CD4-positive, alpha-beta T cell treated with Interleukin-6 at 100 ng/mL for 8 hours (primary cell): ENCODE measurements at places on chromosomes 7 and 10.

GRCh38 chr10:119331061-119331460 is 123.7 kb downstream of the GRK5 start:
- DNase-seq = no peak

DNA sequence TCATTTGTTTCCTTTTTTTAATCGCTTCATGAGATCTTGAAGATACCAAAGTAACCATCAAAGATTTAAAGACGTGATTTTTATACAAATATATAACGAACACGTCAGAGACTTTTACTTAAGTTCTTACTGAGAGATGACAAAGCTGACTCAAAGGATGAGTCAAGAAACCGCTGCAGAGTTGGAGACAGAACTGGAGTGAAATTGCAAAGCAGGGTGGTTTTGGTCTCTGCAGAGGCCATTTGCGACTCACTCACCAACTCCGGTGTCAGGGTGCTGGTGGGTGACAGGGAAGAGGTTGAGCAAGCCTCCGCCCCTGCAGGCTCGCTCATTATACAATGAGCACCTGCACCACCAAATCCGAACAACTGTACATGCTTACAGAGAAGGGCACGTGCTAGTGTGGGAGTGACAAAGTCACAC is 75.2 kb downstream of the DNAJB6 start:
- peak; percentile 38 for DNase-seq

GRCh38 chr7:102849079-102849478 is 63.7 kb upstream of the LRRC17 start:
- DNase-seq = no peak

GRCh38 chr10:118771976-118772375 is 17.2 kb upstream of the CACUL1 start:
- no peak for DNase-seq

DNA sequence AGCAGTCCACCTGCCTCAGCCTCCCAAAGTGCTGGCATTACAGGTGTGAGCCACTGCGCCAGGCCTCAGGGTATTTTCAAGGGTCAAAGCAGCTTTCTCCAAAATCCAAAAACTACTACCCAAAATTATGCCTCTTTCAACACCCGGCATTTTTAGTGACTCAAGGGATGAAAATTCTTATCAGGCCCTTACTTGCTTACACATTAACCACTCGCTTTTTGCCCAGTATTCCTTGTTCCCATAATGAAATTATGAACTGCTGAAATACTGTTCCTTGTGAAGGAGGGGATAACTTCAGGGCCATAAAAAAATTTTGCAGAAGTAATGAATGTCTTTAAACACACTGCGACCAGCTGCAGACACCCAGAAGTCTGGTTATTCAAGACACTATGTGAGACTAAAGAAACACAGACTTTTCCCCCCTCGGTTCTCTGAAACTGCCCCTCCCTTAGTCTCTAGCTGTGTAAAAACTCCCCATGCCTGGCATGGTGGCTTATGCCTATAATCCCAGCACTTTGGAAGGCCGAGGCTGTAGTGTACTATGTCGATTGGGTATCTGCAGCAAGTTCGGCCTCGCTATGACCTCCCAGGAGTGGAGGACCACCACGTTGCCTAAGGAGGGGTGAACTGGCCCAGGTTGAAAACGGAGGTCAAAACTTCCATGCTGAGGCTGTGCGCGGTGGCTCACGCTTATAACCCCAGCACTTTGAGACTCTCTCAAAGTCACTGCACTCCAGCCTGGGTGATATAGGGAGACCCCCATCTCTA is 12.0 kb downstream of the FXYD4 start:
- DNase-seq = no peak

DNA sequence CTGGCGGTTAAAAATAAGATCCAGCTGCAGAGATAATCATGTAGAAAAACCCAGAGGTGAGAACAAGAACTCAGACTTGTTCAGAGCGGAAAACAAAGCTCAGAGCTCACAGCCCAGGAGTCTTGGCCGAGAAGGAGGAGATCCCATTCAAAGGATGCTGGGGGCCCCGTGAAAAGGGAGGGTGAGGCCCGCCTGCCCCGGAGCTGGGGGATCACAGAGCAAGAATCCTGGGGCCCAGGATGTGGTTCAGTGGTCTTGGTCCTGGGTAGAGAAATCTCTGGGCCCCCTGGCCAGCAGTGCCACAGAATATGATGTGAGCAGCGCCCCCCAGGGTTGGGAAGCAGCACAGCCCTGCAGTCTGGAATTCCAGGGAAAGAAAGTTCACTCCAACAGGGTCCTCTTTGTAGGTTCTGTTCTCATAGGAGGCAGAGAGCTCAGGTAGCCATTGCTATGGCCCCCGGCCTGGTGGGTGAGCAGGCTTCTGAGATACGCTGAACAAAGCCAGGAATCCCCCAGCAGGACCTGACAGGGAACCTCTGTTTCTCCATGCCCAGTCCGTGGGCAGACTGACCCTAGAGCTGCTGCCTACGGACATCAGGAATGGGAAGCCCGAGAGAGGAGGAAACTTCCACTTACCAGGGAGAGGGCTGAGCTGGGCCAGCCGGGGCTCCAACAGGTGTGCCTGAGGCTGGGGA is 77.7 kb upstream of the GNA12 start:
- no peak for DNase-seq
